NCI-H2081 (cell line): ENCODE measurements at places on chromosomes 5 and 9.
A peak's percentile ranks its signal among the peaks of the same experiment; 100 is the strongest.

DNA sequence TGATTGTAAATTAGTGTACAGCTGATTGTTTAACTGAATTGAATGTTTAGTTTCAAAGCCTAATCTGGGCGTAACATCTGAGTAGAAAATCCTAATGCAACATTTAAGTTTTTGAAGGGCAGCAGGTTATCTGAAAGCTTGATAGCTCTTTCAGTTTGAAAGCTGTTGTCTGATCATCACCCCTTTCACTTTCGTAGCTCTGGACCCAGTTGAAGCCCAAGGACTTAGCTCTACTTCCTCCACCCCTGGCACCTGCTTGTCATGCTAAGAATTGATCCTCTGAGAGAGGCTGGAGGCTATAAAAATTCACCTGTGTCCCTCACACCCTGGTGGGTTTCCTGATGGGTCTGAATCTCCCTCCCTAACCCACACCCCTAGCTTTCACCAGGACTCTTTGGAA lies 86.0 kb downstream of the ZFAND5 start:
- DNase-seq: no peak

DNA sequence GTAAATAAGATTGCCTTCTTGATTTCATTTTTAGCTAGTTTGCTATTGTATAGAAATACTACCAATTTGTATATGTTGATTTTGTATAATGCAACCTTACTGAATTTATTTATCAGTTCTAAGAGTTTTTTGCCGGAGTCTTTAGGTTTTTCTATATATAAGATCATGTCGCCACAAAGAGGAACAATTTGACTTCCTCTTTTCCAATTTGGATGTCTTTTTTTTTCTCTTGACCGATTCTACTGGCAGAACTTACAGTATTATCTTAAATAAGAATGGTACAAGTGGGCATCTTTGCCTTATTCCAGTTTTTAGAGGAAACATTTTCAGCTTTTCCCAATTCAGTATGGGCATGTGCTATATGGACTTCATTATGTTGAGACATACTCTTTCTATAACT lies 624.7 kb upstream of the ACO1 start:
- DNase-seq: no peak

GRCh38 chr9:12856603-12857002 lies 81.8 kb downstream of the LURAP1L start:
- DNase-seq: no peak

GRCh38 chr9:93818827-93819472 lies 136.2 kb downstream of the BARX1 start:
- DNase-seq: no peak

DNA sequence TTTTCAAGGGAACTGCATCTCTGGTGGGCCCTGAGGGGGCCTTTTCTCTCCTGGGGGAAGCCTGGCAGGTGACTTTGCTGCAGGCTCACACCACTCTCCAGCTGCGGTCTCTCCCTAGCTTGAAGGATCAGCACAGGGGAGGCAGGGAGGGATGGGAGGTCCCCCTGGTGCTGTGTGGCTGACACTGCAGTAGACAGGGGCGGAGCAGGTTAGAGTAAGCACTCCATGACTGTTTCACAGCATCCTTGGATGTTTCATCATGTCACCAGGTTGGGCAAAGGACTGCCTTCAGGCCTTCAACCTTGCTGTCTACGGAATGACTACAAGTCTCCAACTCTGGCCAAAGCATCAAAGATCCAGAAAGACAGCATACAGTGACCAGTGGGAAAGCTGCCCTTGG lies 470.7 kb downstream of the CDK5RAP2 start:
- peak; percentile 28 for DNase-seq

DNA sequence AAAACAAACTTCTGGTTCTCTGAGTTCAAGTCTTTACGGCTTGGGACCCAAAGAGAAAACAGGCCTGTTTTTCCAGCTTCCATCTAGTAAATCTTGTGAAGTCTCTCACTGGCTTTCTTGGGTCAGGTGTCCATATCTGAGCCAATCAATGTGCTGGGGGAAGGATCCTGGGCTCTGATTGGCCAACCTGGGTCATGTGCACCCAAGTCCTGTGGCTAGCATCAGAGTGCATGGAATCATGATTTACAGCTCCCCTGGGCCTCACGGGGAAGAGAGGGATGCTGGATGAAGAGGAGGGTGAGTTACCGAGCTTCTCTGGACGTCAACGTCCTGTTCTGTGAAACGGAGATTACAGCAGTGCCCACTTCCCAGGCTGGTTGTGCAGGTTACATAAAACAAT lies 19.4 kb downstream of the CXCL14 start:
- no peak for DNase-seq

- no peak for DNase-seq
These were observed 201.7 kb upstream of the PTGER4 start for GRCh38 chr5:40477856-40478546.

DNA sequence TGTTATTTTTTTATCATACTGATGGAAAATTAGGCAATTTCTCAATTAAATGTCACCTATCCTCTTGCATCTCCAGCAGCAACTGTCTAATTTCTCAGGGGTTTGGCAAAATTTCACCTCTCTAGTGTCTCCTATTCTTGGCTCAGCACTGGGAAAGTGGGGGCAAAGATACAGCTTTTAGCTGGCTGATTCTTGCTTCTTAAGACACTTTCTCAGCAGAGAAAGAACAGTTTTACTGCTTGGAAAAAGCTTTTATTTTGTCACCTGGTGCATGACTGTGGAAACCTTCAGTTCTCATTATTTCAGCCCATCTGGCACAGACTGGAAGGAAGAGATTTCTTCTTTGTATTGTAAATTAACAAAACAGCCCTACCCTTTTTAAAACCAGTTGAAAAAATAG lies 283.6 kb upstream of the SGCD start:
- DNase-seq: no peak

- no peak for DNase-seq
These were observed 275.9 kb downstream of the CRB2 start for GRCh38 chr9:123631862-123632261.

DNA sequence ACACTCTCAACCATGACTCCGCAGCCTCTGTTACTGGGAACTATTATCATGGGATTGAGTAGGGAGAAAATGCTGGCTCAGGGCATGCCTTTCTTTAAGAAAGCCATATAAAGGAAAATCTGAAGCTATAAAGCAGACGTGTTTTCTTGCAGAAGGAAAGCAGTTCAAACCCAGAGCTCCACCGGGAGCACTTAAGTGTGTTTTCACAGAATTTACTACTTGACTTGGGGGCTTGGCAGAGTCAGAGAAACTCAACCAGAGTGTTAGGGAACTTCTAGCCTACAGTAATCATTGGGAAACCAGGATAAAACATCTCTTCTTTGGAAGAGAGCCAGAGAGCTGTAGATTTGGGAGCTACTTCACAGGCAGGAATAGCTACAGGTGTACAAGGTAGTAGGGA lies 283.4 kb upstream of the ADRA1B start:
- DNase-seq: no peak

DNA sequence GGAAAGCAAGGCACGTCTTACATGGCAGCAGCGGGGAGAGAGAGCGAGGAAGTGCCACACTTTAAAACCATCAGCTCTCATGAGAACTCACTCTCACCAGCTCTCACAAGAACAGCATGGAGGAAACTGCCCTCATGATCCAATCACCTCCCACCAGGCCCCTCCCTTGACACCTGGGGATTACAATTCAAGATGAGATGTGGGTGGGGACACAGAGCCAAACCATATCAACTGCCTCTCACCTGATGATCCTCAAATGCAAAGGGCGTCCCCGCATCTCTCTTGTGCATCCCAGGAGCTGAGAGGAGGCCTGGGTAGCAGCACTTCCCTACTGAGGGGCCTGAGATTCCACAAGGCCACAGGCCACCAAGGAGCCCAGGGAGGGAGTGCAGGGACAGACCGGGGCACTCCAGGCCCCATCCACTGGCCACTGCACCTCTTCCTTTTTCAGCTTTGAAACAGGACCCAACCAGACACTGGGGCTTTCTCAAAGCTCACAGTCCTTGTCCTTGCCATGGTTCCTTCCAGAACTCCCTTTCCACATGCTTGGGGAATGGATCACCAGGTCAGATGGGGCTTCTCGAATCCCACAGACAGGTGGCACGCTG lies 54.5 kb upstream of the IL17B start:
- no peak for DNase-seq

DNA sequence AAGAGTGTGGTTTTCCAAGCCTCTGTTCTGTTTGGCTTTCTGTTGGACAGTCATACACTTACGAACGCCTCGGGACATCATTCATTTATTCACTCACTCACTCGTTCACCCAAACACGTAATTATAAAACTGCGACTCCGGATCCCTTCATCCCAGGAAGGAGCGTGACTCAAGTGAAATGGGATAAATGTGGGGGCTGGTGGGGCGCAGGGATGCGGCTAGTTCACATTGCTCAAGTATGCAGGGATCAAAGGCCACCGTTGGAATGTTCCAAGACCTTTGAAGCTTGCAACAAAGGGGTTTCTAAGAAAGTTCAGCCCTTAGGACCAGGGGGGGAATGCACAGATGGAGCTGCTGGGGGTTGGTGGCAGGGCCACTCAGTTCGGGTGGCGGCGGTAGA lies 64.2 kb downstream of the CFAP77 start:
- no peak for DNase-seq

DNA sequence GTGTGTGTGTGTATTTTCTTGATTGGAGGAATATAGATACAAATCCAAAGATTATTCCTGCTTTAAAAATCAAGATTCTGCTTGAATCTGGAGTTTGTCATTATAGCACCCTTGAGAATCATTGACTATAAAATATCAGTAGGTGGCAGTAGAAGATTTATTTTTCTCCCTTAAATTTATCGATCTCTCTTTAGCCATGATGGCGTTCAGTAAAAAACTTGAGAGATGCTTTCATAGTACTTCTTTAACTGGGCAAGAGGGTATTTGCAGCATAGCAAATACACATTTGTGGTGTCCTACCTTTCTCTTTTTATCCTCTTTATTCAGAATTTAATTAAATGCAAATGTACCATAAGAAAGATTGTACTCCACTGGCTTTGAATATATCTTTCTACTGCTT lies 307.7 kb downstream of the ADGRV1 start:
- DNase-seq: peak; percentile 25

GRCh38 chr9:121569266-121569648 lies 69.6 kb upstream of the GGTA1 start:
- no peak for DNase-seq

DNA sequence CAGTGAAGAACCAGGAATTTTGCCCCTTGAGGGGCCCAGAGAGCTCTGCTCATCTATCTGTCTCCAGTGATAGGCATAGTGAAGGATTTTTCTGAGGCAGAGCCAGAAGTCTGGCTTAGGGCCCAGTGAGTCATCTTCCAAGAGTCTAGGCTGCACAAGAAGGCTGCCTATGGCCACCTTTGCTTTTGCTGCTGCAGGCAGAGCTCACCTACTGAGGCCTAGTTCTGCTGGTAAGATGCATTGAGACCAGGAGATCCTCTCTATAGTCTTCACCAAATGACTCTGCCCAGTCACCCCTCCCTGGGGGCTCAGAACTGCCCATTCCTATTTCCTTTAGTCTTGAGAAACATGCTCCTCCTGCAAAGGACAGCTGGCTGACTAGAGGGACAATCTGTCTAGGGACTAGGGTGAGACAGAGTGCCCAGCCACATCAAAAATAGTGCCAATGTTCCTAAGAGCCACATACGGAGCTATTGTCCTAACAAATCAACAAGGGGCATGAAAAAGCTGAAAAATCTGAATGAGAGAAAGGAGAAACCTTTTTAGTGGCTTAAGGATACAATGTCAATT lies 40.3 kb upstream of the CDKN2AIPNL start:
- DNase-seq: no peak

DNA sequence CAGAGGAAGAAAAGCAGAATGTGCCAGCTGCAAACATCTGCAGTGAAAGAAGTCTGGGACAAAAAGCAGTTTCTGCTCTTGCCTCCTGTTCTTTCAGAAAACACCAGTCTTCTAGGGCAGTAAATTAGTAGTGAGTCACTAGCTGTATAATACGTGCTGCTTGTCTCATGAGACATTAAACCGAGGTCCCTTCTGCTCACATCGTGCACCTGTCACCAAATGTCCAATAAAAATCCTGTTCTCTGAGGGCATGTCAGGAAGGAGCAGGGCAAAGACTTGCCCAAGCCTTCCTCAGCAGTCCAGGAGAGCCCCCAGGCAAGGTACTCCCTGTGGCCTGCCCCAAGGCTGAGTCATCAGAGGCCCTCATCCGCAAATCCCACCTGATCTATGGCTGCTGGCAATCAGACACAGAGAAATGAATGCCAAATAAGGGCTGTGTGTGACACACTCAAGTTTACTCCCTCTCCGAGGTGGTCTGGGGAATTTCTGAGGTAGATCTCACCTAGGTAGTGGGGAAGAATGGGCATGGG lies 255.3 kb upstream of the SMARCA2 start:
- no peak for DNase-seq
